ENCODE measurements at places on chromosomes 2 and 18.
A peak's percentile ranks its signal among the peaks of the same experiment; 100 is the strongest.

GRCh38 chr2:111091811-111092211 lies 28.9 kb upstream of the BCL2L11 start:
- no peak for DNase-seq

DNA sequence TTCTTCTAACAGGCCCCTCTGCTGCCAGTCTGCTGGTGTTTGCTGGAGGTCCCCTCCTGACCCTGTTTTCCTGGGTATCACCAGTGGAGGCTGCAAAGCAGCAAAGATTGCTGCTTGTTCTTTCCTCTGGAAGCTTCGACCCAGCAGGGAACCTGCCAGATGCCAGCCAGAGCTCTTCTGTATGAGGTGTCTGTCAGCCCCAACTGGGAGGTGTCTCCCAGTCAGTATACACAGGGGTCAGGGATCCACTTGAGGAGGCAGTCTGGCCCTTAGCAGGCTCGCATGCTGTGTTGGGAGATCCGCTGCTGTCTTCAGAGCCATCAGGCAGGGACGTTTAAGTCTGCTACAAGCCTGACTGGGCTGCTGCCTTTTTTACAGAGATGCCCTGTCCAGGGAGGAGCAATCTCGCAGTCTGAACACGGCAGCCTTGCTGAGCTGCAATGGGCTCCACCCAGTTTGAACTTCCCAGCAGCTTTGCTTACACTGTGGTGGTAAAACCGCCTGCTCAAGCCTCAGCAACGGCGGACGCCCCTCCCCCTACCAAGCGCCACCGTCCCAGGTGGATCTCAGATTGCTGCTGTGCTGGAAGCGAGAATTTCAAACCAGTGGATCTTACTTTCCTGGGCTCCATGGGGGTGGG lies 29.9 kb downstream of the CHCHD5 start:
- DNase-seq: peak; percentile 57

GRCh38 chr2:69080071-69080470 lies 67.1 kb downstream of the ANTXR1 start:
- DNase-seq: no peak

GRCh38 chr2:205017912-205018311 lies 472.6 kb downstream of the PARD3B start:
- no peak for DNase-seq

DNA sequence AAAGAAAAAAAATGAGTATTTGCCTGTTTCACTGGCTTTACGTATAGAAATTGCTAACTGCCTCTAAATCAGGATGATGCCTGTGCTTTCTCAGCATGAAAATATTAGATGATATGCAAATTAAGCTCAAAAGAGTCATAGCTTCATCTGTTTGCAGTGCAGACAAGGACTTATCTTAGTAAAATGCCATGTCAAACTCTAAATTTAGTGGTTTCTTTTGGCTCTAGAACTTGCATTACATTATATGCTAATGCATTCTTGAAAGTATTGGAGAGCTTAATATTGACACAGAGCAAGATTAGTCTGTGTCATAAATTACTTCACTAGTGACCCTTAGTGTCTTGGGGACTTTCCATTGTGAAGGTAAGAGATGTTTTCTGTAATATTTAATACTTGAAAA lies 1109.1 kb upstream of the NRXN1 start:
- DNase-seq: no peak

DNA sequence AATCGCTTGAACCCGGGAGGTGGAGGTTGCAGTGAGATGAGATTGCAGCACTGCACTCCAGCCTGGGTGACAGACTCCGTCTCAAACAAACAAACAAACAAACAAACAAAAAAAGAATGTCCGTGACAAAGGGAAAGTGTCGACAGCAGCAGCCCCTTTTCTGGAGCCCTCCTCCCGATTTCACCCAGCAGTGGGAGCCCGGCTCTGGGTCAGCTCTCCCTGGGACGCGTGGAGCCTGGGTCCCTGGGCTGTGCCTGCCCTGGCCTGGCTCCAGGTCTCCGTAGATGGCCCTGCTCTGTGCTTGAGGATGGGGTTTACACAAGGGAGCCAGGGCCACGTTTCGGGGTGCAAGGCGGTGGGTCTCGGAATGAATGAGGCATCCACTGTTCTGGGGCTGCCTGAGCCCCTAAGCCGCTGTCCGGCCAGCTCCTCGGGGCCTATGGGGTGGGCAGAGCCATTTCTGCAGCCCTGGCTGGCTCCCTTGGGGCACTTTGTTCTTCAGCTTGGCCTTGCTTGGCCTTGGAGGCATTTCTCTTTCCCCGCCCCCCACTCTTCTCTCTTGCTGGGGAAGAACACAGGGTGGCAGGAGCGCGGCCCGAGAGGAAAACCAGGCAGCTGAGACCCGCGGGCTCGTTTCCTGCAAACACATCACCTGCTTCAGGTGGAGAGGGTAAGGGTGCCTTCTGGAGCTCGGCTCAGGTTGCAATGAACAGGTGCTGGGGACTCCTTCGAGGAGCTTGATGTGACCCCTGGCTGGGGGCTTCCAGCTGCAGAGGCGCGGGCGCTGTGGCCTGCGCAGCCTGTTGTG lies 29.1 kb downstream of the RTP5 start:
- DNase-seq: no peak

DNA sequence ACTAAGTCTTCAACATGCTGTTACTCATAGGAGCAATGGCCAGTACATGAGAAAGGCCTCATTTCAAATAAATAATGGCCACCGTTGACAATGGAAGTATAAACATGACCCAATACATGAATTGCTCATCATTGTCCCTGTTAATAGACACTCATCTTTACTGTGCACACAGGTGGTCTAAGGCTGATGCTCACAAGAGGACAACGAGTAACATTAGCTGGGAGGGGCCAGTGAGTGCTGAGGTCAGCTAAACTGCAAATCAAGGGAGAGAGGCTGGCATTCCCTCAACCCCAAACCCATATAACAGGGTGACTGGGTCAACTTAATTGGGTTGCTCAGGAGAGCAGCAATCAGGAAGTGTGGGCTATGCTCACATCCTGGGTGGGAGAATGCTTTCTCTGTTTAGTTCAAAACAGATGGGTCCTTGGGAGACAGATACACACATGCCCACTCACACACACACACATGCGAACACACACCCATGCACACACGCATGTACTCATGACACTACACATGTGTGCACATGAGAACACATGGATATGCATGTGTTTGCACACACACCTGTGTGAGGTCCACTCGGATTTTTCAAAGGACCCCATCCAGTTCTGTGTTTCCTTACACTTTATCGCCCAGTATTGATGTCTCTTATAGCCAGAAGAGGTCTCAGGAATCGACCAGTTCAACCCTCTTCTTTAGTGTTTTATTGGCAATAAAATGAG lies 172.0 kb downstream of the INHBB start:
- no peak for DNase-seq

GRCh38 chr2:220847589-220847988 lies 724.5 kb downstream of the EPHA4 start:
- DNase-seq: no peak

DNA sequence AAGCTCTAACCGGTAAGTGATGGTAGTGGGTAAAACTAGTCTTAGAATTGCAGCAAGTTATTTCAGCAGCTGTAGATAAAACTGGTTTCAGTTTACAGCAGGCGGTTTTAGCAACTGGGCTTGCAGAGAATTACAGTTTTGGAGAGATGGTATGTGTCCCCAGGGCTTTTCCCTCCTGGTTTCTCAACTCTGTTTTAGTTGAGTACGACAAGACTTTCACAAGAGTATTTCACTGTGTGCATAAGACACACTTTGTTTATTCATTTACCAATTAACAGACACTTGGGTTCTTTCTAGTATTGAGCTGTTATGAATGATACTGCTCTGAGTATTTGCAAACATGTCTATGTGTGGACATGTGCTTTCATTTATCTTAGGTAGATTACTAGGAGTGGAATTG lies 65.6 kb upstream of the RFX8 start:
- no peak for DNase-seq

DNA sequence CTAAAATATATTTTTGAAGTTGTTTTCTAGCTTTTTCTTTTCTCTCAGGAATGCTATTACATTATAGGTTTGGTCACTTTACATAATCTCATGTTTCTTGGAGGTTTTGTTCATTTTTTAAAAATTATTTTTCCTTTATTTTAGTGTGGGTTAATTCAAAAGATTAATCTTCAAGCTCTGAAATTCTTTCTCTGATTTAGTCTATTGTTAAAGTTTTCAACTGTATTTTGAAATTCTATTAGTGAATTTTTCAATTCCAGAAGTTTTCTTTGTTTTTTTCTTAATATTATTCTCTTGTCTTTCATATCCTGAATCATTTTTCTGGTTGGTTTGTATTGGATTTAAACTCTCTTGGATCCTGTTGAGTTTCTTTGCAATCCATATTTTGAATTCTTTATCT lies 80.4 kb downstream of the MSTN start:
- DNase-seq: no peak

DNA sequence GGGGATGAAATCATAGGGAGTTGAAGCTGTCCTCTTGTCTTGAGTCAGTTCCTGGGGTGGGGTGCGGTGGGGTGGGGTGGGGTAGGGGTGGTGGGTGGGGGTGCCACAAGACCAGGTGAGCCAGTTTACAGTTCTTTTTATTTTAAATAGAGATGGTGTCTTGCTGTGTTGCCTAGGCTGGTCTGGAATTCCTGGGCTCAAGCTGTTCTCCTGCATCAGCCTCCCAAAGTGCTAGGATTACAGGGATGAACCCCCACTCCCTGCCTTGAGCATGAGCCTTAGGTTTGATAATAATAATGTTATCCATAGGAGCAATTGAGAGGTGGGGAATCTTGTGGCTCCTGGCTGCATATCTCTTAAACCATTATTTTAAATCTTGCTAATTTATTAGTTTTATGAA lies 183.1 kb upstream of the ALPP start:
- no peak for DNase-seq

GRCh38 chr2:181673173-181673572 lies 7.1 kb downstream of the NEUROD1 start:
- DNase-seq: no peak

GRCh38 chr2:222468346-222468745 lies 44.0 kb downstream of the SGPP2 start:
- no peak for DNase-seq

DNA sequence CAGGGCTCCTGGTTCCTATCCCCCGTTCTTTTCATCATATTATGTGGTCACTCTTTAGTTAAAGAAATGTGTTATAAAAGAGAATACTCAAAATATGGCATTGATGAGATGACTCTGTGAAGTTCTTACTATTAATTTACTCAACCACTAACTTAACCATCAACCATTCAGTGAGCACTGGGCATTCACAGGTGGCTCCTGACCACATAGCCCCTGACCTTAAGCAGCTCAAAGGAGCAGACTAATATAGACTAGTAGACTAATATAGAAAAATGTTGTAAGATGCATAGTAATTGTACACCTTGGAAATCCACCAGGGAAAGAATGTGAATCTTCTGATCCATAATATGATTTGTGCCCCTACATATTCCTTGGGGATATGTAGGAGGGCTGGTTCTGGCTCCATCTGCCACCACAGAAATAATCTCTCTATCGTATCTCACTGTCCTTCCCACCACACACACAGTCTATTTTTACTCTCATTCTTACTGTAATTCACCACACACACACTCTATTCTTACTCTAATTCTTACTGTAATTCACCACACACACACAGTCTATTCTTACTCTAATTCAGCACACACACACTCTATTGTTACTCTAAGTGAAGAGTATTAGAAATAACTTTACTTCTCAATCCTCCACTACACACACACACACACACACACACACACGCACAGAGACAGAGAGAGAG lies 188.9 kb upstream of the ITGA4 start:
- DNase-seq: no peak

DNA sequence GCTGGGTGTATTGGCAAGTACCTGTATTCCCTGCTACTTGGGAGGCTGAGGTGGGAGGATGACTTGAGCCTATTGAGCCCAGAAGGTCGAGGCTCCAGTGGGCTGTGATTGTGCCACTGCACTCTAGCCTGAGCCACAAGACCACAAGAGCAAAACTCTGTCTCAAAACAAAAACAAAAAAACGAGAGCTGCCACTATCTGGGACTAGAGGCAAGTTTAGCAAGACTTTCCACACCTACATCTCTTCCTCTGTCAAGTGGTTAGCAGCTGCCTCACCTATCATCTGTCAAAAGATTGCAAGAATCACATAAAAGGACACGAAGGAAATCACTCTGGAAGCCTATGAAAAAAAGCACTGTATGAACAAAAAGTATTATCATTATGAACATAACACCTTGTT lies 55.2 kb upstream of the RIOK3 start:
- no peak for DNase-seq

DNA sequence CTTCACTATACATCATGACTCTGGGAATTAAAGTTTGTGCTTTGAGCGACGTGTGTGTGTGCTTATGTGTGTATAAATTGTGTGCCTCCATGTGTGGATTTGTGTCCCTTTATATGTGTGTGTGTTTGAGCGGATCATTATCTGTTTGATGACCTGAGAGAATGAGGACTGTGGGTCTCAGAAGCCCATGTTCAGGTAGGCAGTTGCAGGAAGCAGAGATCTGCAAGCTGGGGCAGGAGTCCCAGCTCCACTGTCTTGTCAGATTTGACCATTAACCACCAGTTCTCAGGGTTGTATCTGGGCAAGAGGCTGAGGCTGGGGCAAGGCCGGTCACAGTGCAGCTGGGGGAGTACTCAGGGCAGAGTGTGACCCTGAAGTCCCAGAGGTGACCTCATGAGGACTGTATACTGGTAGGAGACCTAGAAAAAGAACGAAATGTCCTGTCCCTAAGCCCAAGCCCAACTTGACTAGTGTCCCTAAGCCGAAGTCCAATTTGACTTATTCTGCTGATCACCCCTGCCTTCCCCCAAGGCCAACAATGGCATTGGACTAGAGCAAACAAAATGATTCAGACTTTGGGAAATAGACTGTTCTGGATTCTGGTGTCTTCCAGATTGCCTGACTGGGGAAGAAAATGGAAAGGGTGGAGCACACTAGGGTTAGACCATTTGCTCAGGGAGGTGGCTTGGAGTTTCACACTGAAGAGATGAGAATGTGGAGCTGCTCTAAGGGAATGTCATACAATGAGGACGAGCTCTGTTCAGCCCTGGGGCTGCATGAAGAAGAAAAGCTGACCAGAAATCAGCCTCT lies 28.1 kb downstream of the RHOB start:
- DNase-seq: no peak

GRCh38 chr2:23545396-23545795 lies 160.4 kb downstream of the KLHL29 start:
- DNase-seq: no peak

DNA sequence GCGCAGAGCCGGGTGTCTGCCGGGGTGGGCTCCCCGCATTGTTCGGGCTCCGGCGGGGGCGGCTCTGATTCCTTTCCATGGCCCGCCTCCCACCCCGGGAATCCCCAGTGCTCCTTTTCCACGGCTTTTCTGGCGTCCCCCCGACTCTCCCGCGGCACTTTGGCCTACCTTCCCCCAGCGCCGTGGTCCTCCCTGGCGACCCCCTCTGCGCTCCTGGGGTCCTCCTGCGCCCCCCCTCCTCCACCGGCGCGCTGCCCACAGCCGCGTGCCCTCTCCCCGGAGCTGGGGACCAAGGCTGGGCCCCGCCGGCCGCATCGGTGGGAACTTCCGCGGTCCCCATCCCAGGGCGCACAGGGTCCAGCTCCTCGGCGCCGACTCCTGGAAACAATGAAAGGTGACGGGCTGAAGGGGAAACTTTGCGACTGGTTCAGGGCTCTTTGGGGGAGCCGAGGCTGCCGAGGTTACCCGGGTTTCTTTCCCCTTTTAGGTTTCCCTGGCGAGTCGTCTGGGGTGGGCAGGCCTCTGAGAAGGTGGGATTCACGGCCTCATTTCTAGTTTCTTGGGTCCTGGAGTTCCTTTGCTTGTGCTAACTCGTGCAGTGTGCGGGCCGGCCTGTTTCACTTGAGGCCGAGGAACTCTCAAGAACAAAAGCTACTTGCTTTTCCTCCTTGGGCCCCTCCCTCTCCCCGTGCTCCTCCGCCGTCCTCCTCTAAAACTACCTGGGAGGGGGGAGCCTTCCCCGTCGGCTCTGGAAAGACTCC lies 2.2 kb downstream of the TGIF1 start:
- DNase-seq: peak; percentile 81

- DNase-seq: no peak
These were observed 328.4 kb upstream of the MAP2 start for GRCh38 chr2:209095432-209095831.
